Hematopoietic multipotent progenitor cell treated with erythropoietin and hydrocortisone succinate and interleukin-3 and kit ligand, for 6 days (in vitro differentiated cells): ENCODE measurements at places on chromosomes 7 and 10.
A peak's percentile ranks its signal among the peaks of the same experiment; 100 is the strongest.

GRCh38 chr7:50181081-50181480, 88.0 kb upstream of the ZPBP start:
- DNase-seq: no peak

- no peak for DNase-seq
Observed at GRCh38 chr10:132790470-132790869, 4.5 kb upstream of the NKX6-2 start.

DNA sequence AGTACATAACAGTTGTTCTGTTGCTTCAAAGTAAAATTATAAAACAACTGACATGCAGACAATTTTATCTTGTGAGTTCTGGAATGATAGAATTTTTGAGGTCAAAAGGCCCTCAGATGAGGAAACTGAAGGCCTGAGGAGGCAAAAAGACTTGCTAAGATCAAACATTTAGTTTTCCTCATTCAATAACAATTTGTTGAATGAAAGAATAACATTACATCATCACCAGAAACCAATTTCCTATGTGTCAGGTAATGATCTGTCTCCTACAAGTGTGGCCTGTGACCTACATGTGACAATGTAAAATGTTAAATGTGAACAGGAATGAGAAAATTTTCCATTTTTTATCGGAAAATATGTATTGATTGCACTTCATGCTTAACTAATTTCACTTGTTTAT, 16.6 kb upstream of the ASB4 start:
- no peak for DNase-seq

DNA sequence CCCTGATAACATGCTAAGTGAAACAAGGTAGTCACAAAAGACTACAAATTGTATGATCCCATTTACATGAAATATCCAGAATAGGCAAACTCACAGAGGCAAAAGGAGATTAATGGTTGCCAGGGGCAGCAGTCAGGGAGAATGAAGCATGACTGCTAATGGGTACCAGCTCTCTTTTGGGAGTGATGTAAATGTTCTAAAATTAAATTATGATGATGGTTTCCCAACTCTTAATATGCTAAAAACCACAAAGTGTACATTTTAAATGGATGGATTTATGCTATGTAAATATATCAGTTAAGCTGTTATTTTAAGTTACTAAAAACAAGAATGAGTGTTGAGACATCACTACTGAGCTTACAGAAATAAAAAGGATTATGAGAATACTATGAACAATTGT, 12.6 kb downstream of the CYP51A1 start:
- no peak for DNase-seq

GRCh38 chr10:30495687-30496086, 61.7 kb downstream of the MAP3K8 start:
- DNase-seq: no peak

DNA sequence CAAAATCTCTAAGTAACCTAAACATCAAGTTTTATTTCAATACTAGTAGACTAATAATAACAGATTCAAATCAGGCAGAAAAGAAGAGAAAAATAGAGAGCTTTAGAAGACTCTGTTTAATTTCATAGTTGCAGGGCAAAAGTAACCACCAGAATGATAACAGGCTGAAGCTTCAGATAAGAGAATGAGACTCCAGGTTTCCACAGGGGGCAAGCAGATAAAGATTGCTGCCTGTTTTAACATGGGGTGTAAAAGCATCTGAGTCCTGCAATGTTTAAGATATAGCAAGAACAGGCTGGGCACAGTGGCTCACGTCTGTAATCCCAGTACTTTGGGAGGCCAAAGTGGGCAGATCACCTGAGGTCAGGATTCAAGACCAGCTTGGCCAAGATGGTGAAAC, 11.0 kb downstream of the CROT start:
- DNase-seq: peak; percentile 77

DNA sequence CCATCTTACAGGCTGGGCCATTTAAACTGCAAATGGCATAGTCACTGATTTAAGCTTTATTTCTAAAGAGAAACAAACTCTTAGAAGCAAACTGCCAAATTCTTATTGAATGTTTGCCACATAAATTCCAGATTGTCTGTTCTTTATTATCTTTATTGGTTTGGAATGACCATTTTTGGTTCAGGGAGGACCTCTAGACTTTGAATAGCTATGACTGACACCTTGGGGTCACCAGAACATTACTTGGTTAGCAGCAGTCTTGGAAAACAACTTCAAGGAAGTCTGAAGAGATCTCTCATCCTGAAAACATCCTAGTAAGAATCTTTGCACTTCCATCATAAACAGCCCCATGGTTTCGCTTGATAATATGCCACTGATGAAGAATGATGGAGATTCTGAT, 197.1 kb downstream of the SUGCT start:
- DNase-seq: no peak

DNA sequence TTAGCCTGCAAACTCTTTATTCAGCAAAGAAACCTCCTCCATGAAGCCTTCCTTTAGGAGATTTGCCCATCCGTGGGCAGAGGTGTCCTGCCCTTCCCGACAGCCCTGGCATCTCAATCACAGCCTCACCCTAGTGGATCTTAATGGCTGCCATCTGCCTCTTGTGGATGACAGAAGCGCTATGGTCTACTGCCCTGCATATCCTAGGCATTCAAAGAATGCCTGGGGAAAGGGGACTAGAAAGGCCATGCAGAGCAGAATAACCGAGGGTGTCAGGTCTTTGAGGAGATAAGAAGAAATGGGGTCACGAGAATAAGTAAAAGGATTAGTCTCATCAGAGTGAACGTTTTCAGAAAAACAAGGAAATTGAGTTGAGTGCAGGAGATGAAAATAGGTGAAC, 57.7 kb upstream of the SPOCK2 start:
- DNase-seq: no peak

GRCh38 chr7:7352845-7353244, 170.5 kb downstream of the C1GALT1 start:
- DNase-seq: no peak

GRCh38 chr7:48299580-48300169, 128.4 kb downstream of the ABCA13 start:
- peak; percentile 76 for DNase-seq

DNA sequence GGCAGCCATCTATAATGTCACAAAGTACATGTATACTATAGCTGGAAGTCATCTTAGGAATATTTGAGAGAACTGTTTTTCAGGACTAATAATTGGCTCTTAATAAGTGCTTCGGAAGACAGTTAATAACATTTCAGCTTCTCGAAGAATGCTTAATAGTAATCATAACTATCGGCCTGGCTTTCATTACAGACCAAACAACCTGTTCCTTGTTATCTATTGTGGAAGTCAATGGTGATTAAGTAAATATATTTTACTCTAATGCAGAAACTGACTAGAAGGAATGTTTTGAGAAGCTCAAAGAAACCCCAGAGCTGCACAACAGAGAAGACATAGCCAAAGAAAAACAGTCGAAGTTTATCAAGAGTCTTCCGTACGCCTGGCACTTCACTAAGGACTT, 106.8 kb upstream of the FAM133B start:
- DNase-seq: no peak

DNA sequence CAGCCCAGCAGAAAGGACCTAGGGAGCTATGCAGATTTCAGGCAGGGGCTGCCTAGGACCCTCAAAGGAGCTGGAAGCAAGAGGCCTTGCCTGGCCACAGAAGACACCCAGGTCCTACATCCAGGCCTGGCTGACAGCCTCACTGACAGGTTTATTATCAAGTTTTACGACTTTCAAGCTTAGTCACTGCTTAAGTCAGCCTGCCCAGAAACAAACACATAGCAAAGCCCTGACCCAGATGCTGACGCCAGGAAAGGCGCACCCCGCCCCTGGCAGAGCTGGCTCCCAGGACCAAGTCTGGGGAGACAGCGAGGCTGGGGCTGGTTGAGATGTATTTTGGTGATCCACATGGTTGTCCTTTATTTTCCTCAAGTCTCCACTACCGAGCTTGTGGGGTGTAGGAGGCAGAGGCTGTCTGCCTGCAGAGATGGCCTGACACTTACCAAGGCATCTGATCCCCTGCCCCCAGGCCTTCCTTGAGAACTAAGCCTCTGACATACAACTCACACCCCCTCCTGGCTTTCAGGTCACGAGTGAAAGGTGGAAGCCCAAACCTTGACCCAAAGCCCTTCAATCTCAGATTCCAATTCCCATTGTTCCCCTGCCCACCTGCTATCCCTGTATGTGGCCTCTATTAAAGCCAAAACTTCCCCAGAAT, 80.7 kb upstream of the EMX2 start:
- DNase-seq: no peak

GRCh38 chr7:101126651-101127459, at the start of gene SERPINE1:
TSS of gene SERPINE1 (plus strand) at chr7:101127104. CDS start at chr7:101128394, 1,290 bp downstream.
- peak; percentile 93 for DNase-seq

- no peak for DNase-seq
Observed at GRCh38 chr7:88301924-88302323, 4.8 kb downstream of the STEAP4 start.

- DNase-seq: peak; percentile 8
Observed at GRCh38 chr7:104045183-104045582, 55.7 kb upstream of the RELN start.

GRCh38 chr7:90530263-90530662, 60.8 kb downstream of the PTTG1IP2 start:
- no peak for DNase-seq

GRCh38 chr10:6052247-6053221, 9.6 kb downstream of the IL2RA start:
- DNase-seq: no peak

GRCh38 chr7:146002431-146003078, 114.0 kb upstream of the CNTNAP2 start:
- no peak for DNase-seq

- DNase-seq: no peak
Observed at GRCh38 chr10:1551636-1552338, 185.5 kb downstream of the ADARB2 start.

- DNase-seq: peak; percentile 5
Observed at GRCh38 chr7:159198016-159198724, 53.5 kb upstream of the VIPR2 start.

DNA sequence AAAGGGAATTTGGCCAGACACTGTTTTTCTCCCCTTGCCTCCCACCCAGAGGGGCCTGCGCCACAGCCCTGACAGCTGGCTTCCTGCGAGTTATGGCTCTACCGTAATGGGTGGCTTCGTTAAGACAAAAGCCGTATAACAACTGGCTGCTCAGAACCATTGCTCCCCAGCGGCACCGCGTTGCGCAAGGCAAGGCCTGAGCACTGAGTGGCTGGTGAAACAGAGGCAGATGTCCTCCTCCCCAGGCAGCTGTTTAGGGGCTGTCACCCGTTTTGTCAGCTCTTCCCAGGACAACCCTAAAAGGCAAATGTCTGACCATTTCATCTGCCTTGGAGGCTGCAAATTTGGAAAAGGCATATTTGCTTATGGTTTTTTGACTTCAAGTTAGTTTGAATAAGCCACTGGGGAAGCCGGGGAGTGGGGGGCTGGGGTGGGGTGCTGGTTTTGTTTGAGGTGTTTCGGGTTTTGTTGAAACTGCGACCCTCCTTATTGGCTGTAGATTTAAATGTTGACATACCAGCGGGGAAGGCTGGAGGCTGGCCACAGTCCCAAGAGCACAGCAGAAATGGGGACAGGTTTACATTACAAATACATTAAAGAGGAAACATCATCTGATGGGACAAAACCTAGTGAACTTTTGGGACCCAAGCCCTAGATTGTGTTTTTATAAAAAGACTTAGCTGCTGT, 681 bp upstream of the SPOCK2 start:
- DNase-seq: peak; percentile 46

GRCh38 chr7:140564643-140565042, 76.0 kb downstream of the DENND2A start:
- DNase-seq: no peak

DNA sequence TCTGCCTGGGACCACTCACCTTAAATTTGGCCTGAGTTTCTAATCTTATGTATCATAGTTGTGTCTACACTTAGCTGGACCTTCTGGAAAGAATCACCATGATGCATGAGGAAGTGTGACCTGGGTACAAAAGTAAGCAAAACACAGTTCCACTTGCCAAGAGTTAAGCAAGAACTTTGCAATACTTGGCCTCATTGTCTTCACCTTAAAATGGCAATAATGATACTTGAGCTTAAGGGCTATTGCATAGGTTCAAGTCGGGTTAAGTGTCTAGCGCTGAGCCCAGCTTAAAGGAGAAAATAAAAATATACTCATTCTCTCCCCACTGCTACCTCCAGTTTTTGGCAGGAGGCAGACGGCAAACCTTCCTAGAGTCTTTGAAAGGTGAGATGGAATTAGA, 133.9 kb upstream of the BMPER start:
- no peak for DNase-seq

DNA sequence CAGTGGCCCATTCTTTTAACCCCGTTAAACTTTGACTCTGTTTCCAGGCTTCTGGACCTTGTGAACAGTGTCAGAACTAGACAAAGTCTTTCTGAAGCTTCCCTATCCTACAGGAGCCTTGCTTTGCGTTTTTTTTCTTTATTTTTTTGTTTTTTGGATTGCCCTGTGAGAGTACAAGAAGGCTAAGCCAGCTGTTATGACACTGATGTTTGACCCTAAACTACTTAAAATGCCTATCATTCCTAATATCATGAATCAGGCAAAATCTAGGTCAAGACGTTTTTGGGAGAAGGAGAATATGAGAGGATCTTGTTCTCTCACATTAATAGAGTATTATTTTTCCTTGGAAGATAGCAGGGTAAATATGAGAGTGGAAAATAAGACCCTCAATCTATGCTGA, 79.8 kb downstream of the EPDR1 start:
- DNase-seq: no peak

DNA sequence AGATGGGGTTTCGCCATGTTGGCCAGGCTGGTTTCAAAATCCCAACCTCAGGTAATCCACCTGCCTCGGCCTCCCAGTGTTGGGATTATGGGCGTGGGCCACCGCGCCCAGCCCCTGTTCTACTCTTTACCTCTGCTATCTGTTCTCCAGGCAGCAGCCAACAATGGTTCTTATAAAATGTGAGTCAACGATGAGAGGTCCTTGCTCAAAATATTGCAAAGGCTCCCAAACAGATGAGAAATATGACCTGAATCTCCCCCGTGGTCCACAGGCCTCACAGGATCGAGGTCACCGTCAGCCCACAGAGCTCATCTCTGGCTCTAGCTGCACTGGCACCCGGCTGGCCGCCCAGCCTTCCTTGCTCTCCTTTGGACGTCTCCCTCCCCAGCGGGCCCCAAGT, 62.0 kb upstream of the EGFR start:
- no peak for DNase-seq

DNA sequence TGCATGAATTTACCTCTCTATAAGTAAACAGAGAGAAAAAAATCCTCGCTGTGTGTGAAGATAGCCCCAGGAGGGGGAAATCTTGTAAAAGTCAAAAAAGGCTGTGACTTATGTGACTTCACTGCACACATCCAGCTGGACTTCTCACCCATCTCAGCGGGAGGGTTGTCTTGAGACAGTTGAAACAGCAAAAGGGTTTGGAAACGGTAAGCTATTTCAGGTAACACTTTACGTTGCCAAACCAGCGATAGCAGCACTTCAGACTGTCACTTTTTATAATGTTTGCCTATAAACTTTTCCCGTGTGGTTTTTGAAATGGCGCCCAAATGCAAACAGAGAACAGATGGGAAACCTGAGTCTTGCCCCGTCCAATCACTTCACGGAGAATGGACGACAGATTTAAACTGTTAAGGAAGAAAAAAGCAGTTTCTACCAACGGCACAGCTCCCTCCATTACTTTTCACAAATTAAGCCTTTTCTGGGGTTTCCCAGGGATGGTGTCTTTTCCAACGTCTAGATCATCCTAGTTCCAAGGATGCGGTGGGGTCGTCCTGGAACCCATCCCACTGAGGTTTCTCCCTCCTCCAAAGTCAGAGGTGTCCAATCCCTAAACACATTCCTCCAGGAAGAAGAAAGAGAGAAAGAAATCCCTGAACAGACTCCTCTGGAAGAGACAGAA, 25.2 kb downstream of the FGFR2 start:
- DNase-seq: no peak

- DNase-seq: peak; percentile 73
Observed at GRCh38 chr10:58017719-58018367, 249.9 kb downstream of the IPMK start.

GRCh38 chr7:159024280-159024951, 120.3 kb downstream of the VIPR2 start:
- no peak for DNase-seq
